Dorsolateral prefrontal cortex (tissue), 122 donors: ENCODE measurements at places on chromosomes 7 and 10.

DNA sequence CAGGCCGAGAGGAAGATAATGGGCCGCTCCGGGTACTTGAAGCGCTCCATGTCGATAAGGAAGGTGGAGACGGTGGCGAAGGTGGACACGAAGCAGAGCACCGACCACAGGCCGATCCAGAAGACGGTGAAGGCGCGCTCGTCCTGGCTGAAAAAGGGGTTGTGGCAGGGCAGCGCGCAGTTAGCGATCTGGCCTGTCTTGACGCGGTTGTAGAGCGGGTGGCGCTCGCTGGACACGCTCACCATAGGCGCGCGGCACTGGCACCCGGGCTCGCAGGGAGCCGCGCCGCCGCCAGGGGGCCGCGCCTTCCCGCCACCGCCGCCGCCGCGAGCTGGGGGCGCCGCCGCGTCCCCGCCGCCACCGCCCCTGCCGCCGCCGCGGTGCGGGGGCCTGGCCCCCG is 1.6 kb downstream of the FZD8 start:
- DNase-seq: peak; percentile 47

DNA sequence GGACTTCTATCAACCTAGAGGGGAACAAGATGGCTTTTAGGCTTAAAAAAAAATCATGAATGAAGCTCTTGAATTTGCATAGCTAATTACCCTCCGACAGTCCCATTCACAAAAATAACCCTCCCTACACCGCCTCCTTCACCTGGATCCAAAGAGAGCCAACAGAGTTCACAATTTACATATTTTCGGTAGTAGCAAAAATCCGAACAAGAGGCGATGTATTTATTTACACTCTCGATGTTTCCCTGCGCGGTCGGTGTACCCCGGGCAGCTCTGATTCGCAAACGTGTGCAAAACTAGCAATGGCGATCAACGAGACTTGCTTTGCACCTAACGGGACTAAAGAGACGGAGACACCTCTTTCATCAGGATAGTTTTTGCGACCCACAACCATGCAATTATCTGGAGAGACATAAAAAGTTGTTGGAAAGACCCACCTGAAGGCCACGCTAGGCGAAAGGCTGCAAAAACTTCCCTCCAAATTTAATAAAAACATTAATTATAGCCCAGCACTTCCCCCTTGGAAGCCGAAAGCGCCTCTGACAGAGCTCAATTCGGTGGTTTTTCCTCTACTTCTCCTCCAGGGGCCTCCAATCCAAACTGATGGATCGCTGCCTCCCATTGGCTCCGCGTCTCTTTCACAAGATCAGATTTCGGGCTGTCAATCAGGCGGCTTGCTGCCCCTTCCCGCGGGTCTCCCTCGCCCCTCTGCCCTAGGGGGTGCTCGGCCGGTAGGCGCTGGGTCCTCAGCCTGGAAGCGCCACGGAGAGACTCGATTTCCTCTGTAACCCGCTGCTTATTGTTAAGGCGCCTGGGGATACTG is at the start of gene ETV1:
Gene ETV1 (minus strand): TSS at position 541 of the 823 bp plus-strand sequence. CDS start 614 bp downstream, outside the sequence.
- DNase-seq: peak; percentile 55

- DNase-seq: no peak
Measured at GRCh38 chr10:119323085-119324016, 116.0 kb downstream of the GRK5 start.

GRCh38 chr10:27998178-27998953 is 513 bp downstream of the ODAD2 start:
- no peak for DNase-seq

DNA sequence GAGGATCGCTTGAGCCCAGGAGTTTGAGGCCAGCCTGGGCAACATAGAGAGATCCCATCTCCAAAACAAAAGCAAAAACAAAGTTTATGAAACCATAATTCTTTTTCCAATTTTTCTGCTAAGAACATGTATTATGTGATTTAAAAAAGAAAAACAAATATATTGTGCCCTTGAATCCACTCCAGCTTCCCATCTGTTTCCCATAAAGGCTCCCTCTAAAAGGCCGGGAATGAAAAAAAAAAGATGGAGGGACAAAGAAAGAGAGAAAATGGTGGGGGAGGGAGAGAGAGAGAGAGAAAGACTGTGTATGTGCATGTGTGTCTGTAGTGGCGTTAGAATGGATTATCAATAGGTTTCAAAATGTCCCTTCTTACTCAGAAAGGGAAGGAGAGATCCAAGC is 20.5 kb upstream of the GSDME start:
- no peak for DNase-seq

DNA sequence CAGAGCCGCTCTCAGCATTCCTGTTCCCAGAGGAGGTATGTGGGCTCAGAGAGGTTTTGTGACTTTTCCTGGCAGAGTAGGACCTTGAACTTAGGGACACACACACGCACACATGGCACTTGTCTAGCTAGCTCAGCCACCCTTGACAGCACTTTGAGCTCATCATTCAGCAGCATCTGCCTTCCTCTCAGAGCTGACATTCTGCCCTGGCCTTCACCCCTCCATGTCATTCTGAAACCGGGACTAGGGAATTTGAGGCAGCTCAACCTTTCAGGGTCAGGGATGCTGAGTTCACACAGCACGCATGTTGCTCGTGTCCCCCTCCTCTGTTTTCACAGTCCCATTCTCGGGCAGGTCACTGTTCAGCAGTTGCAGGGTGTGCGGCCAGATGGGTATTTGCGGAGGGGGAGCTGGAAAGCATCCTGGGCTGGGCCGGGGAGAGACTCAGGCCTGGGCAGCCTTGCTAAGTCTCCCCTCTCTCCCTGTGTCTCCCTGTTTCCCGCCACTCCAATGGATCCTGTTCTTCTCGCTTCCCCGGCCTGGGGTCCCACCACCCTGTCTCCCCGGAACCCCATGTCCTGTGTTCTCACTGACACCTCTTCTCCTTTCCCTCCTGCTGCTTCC is 78.0 kb downstream of the COL13A1 start:
- DNase-seq: no peak

GRCh38 chr7:103387242-103387641 is 39.8 kb downstream of the PSMC2 start:
- DNase-seq: no peak

- no peak for DNase-seq
Measured at GRCh38 chr10:36608251-36608650, 517.1 kb upstream of the ANKRD30A start.

- DNase-seq: no peak
Measured at GRCh38 chr7:91293136-91293535, 28.9 kb downstream of the FZD1 start.

GRCh38 chr7:107467972-107468371 is 1.9 kb upstream of the GPR22 start:
- DNase-seq: no peak

DNA sequence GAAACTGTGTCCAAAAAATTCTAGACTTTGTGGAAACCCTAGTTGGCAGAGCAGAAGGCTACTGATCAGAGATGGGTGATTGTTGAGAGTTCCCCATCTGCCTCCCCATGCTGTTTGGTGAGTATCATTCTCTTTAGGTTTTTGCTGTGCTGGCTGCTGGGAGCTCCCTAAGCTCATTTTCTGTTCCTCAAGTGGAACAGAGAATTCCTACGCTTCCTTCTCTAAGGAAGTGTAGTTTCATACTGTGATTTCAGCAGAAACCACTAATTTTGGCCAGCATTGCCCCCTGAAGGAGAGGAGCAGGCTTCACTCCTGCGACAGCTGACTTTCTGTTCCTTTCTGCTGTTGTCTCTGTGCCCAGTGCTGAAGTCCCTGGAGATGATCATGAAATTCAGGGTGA is 355.3 kb upstream of the NPVF start:
- no peak for DNase-seq

DNA sequence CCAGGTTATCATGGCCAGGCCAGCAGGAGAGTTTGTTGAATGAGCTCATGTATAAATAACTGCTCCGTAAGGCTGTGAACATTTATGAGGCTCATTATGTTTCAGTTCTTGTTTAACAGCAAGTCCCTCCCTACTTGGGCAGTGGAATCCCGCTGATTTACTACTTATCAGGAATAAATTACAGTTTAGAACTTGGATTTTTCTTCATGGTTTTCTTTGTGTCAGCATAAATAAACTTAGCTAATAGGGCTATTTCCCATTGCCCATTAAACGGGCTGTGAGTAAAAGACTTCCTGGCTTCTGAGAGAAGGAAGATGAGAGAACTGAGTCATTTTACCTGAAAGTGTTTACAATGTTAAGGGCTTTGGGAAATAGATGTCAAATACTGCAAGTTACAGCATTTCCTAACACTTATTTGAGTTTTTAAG is 701.6 kb upstream of the ANKRD30A start:
- DNase-seq: no peak

DNA sequence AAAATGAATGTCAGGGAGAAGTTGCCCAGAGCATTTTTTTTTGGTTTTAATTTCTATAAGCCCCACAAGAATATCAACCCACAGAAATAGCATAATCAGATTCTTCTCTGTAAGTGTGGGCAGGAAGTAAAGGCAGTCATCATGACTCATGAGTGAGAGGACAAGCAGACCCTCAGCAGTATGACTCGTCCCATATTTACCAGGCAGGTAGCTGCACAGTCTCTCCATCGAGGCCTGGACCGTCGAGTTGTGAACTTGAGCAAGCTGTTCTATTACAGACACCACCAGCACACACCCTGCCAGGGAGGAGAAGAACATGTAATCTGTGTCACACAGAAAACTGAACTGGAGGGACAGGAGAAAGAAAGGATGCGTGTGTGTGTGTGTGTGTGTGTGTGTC is 37.8 kb downstream of the AOAH start:
- DNase-seq: no peak

DNA sequence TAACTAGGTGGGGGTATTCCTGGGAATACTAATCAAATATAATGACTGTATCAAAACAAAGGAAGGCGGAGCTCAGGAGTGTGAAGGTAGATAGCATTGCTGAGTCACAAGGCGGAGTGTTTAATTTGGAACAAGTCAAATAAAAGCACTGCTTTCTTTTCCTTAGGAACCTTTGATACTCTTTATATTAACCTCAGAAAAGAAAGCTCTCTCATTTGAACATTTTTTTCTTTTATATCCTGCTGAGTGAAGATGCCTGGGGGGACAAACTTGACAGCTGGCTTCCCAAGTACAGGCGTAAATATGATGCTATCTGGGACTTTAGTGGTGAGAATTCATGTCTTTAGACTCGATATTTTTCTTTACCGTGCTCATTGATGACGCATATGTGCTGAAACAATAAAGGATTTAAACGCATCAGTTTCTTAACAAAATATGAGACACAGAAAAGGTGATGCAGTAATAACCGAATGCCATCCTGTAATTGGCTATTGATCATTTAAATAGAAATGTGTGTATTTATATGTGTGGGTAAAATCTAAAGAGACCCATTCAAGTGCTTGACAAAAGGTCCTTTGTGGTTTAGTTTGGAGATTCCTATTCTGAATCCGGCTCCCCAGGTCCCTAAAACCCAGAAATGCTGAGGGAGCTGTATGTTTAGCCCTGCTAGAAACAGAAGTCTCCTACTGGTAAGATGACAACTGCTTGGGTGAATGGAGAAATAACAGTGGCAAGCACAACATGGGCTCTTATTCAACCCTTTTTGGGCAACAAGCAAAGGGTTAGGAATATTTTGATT is 102.7 kb downstream of the PRTFDC1 start:
- DNase-seq: no peak

- no peak for DNase-seq
Measured at GRCh38 chr7:101701153-101701794, 72.2 kb upstream of the MYL10 start.

- DNase-seq: no peak
Measured at GRCh38 chr7:134262322-134262721, 54.4 kb downstream of the SLC35B4 start.

GRCh38 chr7:96122746-96123145 is 199.2 kb downstream of the SLC25A13 start:
- DNase-seq: no peak

DNA sequence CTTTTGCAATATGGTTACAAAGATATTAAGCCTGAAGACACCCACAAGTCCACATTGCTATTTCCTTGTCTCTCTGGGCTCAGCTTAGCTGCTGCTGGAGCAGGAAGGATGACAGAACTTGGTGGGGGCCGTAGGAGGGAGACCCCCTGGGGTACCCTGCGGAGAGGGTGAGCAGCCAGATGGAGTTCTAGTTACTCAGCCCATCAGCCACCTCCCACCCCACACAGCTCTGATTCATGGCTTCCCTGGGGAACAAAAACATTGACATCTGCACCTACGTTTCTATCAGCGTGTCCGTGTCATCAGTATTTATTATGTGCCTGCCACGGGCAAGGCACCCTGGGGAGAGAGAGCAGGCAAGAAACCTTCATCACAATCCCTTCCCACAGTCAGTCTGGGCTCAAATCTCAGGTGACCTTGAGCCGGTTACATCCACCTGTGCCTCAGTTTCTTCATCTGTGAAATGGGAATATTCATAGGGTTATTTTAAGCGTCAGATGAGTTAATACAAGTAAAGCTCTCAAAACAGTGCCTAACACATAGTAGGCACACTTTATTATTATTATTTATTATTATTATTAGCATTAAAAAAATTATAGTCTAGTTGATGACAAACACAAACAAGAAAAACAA is 131.5 kb downstream of the C10orf105 start:
- no peak for DNase-seq

GRCh38 chr7:64992971-64993370 is 2.1 kb upstream of the ZNF117 start:
- no peak for DNase-seq

DNA sequence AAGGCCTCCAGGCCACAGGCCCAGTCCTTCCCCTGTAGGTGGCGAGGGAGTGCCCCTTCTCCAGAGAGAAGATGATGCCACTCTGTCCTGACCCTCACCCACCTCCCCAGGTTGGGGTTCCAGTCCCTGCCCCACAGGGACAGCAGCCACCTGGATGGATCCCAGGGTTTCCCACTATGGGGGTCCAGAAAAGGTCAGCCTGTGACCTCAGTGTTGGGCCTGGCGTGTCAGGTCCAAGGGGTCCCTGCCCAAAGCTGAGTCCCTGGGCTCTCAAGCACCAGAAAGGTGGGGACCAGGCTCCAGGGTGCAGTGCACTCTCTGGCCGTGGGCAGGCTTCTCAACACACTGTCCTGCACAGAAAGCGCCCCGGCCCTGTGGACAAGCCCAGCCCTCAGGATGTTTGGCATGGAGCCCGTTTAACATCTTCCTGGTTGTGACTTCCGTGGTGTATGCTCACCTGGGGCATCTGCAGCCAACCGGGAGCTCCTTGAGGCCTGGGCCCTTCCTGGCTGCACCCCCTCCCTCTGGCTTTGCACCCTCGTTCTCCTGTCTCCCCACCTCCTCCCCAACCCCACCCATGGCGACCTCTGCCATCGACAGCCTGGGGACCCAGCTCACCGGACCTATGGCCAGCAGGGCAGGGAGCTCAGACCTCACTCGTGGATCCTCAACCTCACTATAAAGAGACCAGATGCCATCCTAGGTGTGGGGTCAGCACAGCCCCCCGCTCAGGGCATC is 58.3 kb upstream of the PPP2R2D start:
- peak; percentile 23 for DNase-seq
